ENCODE measurements at places on chromosomes 13 and 19.

- DNase-seq: no peak
These were observed 6.1 kb upstream of the LMNB2 start for GRCh38 chr19:2462635-2463421.

GRCh38 chr13:48370815-48371214, 42.1 kb downstream of the LPAR6 start:
- DNase-seq: no peak

DNA sequence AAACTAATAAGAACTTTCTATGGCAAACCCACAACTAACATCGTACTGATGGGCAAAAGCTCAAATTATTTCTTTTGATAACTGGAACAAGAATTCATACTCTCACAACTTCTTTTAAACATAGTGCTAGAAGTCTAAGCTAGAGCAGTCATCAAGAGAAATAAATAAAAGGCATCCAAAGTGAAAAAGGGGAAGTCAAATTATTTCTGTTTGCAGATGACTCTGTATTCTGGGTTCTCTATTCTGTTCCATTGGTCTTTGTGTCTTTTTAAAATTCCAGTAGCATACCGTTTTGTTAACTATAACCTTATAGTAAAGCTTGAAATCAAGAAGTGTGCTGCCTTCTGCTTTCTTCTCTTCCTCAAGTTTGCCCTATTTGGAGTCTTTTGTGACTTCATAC, 1215.9 kb downstream of the UQCRFS1 start:
- no peak for DNase-seq

- no peak for DNase-seq
These were observed 1.3 kb downstream of the UBE2S start for GRCh38 chr19:55406091-55406825.

DNA sequence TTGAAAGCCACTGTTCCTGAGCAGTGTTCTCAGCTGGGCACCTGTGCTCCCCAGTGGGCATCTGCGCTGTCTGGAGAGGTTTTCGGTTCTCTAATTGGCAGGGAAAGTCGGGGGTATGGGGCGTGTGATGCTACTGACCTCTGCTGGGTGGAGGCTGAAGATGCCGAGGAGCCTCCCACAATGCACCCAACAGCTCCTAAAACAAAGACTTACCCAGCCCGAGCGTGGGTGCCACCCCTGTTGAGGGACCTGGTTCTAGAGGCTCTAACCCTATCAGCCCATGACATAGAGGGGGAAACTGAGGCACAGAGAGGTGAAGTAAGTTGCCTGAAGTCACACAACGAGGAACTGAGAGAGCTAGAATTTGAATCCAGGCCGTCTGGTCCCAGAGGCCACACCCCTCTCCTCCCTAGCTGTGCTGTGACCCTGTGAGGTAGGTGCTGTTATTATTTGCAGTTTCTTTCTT, 2.3 kb downstream of the SPACA4 start:
- peak; percentile 61 for DNase-seq

- DNase-seq: no peak
These were observed 96.0 kb downstream of the CDADC1 start for GRCh38 chr13:49343731-49344130.

DNA sequence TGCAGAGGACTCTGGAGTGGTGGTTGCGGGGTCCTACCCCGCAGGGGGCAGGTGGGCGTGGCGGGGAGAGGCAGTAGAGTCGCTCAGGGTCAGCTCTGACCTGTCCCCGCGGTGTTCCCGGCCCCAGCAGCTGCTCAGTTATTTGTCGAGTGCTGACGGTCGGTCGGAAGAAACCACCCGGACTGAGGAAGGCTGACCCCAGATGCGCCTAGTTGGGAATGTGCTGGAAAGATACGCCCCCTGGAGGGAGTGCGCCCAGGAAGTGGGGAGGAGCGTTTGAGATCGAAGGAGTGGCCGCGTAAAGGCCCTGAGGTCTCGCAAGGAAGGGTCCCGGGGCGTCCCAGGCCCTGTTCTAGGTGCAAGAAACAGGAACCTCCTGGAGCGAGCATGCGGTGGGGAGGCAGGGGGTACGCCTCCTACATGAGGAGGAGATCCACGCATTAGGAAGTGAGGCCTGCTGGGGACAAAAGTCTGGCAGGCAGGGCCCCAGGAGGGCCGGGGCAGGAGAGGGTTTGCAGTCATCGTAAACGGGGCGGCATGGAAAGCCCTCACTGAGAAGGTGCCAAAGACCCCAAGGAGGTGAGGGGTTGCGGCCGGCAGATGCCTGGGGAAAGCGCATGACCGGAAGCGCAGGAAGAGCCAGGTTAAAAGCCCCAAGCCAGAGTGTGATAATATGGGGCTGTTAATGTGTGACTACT, 9.2 kb downstream of the CCDC8 start:
- no peak for DNase-seq

DNA sequence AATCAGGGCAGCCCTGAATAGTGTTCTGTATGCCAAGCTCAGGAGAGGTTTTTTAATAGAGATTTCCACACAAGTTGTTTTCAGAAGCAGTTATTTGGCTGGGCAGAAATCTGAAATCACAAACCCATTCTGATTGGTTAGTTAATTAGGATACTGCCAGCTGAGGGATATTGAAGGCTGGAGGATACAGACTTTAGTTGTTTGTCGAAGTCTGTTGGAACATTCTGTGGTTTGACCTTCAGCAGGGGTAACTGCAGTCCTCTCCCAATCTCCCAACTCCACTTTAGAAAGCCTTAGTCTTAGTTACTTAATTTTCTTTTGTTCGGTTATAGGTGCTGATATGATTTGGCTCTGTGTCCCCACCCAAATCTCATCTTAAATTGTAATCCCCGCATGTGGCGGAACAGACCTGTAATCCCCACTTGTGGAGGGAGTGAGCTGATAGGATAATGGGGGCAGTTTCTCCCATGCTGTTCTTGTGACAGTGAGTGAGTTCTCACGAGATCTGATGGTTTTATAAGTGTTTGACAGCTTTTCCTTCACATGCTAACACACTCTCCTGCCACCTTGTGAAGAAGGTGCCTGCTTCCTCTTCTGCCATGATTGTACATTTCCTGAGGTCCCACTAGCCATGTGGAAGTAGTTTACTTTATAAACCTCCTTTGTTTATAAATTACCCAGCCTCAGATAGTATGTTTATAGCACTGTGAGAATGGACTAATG, 169.2 kb downstream of the GPC5 start:
- DNase-seq: no peak

DNA sequence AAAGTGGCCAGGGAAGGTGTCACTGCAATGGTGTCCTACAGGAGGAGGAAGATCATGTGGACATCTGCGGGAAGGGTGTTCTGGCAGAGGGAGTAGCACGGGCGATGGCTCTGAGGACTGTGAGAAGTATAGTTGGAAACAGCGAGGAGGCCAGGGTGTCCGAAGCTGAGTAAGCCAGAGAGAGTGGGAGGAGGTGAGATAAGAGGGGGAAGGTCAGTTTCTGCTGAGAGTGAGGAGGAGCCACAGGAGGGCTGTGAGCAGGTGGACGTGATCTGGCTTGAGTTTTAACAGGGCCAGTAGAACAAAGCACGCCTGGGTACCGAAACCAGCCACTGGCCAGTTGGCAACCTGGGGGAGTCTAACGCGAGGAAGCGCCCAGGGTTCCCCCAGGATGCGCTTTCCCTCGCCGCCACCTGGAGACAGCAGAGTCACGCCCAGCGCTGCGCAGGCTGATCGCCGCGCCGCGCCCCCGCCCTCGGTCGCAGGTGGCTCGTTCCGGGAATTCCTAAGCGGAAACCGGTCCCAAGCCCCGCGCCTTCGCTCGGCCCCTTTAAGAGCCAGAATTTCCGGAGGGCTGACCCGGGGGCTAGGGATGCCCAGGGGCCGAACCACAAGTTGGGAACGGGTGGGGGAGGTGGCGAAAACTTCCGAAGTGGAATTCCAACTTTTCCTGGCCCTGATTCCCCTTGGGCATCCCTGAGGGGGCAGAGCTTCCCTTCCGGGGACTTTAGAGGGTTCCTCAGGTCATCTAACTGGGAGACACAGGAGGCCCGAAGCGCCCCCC, 1.1 kb upstream of the LSR start:
- DNase-seq: peak; percentile 45

DNA sequence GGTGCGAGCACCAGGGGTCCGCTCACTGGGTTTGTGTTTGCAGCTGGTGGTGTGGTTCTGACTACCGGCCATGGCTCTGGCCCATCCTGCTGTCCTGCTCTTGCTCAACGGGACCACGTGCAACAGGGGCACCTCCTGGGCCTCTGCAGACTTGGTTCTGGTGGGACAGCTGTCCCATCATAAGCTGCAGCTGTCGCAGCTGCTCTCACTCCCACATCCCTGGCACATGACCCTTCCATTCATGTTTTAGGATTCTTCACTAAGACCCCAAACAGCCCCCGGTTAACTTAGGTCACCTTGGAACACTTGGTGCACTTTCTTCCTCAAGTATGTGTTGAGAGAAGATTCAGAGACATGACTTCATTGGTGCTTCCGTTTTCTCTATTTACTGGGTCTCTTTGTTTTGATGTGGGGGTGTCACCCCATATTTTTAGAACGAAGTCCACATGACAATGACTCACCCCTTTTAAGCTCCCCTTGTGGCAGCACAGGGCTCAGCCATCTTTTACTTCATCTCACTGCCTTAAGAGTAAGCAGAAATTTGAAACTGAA, 68.4 kb upstream of the ARHGEF7 start:
- DNase-seq: no peak

DNA sequence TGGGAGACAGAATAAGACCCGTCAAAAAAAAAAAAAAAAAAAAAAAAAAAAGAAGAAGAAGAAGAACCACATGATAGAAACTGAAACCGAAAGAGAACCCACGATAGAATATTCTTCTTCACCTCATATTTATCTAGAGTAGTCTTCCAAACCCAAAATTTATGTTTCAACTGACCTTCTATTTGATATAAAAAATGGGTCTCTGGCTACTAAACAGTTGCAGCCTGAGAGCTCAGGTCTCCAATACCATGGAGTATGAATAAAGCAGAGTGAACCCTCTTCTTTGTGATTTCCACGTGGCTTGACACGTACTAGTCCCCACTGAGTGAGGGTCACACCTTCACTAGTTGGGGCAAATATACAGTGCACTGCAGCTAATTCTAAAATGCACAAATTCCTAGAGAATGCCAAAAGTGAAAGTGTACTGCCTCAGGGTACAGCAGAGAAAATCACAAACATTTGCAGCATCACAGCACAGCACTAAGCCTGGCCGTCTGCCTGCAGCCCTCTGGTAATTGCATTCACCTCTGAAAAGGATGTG, 30.8 kb upstream of the RFC3 start:
- DNase-seq: no peak

DNA sequence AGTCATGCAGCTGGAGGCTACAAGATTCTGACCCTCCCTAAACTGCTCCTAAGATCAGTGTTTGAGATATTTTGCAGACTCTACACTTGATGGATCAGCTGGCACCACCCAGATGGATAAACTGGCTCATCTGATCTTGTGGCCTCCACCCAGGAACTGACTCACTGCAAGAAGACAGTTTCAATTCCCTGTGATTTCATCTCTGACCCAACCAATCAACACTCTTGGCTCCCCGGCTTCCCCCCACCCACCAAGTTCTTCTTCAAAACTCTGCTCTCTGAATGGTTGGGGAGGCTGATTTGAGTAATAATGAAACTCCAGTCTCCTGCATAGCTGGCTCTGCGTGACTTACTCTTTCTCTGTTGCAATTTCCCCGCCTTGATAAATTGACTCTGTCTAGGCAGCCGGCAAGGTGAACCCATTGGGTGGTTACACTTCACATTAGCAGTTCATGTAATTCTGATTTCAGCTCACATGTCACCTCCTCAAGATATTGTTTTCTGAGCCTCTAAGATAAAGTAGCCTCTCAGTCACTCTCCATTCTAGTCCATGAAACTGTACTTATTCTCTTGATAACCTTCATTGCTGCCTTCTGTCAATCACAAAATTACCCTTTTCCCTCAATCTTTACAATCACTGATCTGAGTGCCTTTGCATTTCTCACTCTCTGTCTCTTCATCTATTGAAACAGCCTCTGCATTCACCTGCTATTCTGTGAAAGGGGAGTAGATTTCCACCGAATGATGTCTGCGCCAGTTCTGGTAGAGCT, 9.9 kb upstream of the FPR3 start:
- DNase-seq: no peak

DNA sequence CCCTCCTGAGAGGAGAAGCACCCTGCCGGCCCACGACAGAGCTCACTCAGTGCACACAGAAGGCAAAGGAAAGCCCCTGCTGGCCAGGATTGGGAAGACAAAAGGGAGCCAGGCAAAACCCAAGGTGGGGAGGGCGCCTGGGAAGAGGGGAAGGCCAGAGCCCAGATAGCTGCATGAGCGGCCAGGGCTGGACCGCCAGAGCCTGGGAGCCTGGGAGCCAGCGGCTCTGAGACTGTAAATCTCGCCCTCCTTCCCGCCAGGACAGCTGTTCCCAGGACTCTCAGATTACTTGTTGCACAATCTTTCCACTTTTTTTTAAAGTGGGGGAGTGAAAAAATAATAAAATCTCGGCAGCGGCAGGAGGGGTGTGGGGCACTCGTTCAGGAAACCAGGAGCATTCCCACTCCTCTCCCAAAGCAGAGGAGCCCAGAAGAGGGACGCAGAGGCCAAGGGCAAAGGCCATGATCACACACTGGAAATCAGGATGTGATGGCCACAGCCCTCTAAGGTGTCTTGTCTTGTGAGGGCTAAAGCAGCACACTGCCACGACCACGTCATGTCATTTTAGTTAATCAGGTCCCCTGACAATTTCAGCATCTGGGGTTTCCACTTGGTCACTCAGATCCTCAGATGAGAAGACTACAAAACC, 19.6 kb upstream of the EPHX3 start:
- peak; percentile 74 for DNase-seq

GRCh38 chr13:45436953-45437352, 18.8 kb upstream of the SLC25A30 start:
- no peak for DNase-seq

DNA sequence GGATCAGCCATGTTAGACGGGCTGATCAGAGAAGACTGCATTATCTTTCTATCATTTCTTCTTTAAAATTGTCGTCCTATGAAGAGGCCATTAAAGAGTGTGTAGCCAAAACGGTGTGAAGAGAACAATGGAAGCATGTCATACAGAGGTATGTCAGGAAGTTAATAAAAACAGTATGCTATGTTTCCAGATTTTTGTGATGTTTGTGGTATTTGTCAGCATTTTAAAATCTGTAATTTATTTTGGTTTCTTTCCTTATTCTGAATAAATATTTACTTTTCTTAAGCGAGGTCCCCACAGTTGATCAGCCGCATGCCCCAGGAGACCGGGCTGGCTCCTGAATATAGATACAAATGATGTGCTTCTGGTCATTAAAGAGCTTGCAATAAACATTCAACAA, 142.9 kb upstream of the SERP2 start:
- no peak for DNase-seq

GRCh38 chr19:17113127-17113785, 37.7 kb downstream of the MYO9B start:
- no peak for DNase-seq

All from glutamatergic neuron (in vitro differentiated cells).